ENCODE measurements at places on chromosomes 4 and X. TPM values are rescaled to one million over a fixed set of nuclear protein-coding genes. Genes with fewer than 3 reads are reported as not detected.

Gene FDCSP
- total RNA-seq, result not detected

Gene AVPR2
- 1.9 TPM for total RNA-seq

Gene GYPA
- not detected for total RNA-seq

Gene SOWAHB
- total RNA-seq, result under 0.01 TPM

Gene ADRA2C
- under 0.01 TPM for total RNA-seq

Gene SPANXN3
- total RNA-seq, result not detected

Gene IL13RA1
- 47.9 TPM for total RNA-seq

Gene XPNPEP2
- not detected for total RNA-seq

Gene RGN
- 0.51 TPM for total RNA-seq

Gene IL1RAPL1
- total RNA-seq, result under 0.01 TPM

Gene TMEM144
- 2.1 TPM for total RNA-seq

Gene POU4F2
- not detected for total RNA-seq

Gene MED28
- 15.8 TPM for total RNA-seq

Gene POU3F4
- total RNA-seq, result not detected

Gene GPR34
- total RNA-seq, result not detected

Gene PABPC5
- total RNA-seq, result 0.90 TPM

Gene SULT1E1
- total RNA-seq, result 2.3 TPM

Gene GABRG1
- total RNA-seq, result not detected

Gene CDS1
- total RNA-seq, result under 0.01 TPM

Gene TEX13D
- total RNA-seq, result not detected

Gene TAB3
- 4.5 TPM for total RNA-seq

Gene NPY1R
- not detected for total RNA-seq

Gene MMRN1
- 3,426 TPM for total RNA-seq

Gene TEX11
- not detected for total RNA-seq

Gene MUC7
- not detected for total RNA-seq

Gene EXOC1
- total RNA-seq, result 34.1 TPM

Gene STATH
- not detected for total RNA-seq

Gene PNMA6F
- total RNA-seq, result not detected

Gene RAB39B
- total RNA-seq, result 0.13 TPM

Gene CPE
- total RNA-seq, result 0.89 TPM

Gene INTS6L
- total RNA-seq, result 0.63 TPM

Gene KCTD8
- total RNA-seq, result 0.13 TPM

All from dermis microvascular lymphatic vessel endothelial cell (primary cell).